ENCODE measurements at places on chromosomes 3 and 15.

DNA sequence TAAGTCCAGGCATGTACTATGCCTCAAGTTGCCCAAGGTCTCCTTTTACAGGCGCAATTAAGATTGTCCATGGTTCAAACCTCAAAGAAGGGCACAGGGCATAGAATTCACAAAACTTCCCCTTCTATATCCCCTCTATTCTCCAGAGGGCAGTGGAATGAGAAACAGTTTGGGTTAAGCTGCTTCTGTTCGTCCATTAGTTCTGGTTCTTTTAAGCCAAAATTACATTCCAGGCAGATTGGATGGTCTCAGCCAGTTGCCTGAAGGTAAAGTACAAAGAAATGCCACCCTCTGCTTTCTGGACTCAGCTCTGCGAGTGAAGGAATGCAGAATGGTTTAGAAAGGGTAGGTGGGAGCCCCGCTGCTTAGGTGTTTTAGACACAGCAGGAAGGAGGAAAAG, 200.7 kb downstream of the GREM1 start:
- no peak for DNase-seq

GRCh38 chr3:177589911-177590381, 392.7 kb upstream of the TBL1XR1 start:
- no peak for DNase-seq

DNA sequence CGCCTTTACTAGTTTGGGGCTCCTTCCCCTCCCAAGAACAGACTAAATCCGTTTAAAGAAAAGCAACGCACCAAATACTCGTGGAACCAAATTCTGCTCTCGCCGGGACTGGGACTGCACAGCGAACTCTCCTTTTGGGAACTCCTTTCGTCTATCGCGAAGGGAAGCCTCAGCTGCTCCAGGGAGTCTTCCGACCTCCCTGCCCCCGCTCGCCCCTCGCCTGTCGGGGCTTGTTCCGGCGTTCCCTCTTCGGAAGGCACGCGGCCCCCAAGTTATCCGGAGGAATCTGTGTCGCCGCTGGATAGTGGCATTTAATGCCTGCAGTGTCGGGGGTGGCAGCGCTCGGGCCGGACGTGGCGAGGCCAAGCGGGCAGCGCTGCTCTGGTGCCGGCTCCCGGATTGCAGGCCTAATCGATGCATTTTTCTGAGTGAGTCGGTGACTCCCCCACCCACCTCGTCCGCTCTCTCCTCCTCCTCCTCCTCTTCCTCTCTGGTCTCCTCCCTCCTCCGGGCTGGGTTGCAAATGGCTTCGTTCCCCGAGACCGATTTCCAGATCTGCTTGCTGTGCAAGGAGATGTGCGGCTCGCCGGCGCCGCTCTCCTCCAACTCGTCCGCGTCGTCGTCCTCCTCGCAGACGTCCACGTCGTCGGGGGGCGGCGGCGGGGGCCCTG, at the start of gene TRIM71:
Gene TRIM71 (plus strand): TSS at position 440 of the 671 bp plus-strand sequence. CDS start 84 bp downstream, at position 524.
- DNase-seq: no peak

DNA sequence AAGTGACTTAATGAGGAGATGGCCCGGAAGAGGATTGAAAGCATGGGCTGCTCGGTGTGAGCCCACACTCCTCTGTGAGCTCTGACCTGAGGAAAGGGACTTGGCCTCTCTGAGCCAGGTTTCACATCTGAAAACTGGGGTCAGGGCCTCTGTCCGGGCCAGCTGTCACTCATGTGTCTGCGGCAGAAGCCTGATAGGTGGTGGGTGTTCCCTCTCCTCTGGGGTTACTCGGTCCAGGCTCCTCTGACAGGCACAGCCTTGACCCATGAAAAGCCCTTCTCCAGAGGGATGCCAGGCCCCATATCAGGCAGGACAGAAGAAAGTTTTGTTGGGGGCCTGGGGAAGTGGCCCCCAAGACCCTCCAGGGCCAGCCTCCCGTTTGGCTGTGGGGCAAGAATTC, 131.4 kb downstream of the CHSY1 start:
- DNase-seq: no peak

GRCh38 chr15:39040861-39041260, 476.2 kb upstream of the RASGRP1 start:
- no peak for DNase-seq

DNA sequence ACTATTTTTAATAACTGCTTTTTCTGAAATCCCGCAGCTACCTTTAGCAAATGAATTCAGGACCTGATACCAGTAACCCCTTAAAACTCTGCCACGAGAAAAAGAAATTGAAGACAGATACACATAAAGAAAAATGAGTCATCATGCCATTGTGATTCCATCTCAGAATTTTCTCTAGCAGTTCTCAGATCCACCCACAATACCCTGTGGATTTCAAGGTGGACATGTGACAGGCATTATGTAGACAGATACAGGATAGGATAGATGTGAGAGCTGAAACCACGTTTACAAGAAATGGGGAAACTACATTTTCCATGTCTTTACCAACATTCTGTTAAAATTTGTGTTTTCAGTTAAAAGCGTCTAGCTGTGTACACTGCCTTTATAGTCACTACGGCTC, 291.9 kb upstream of the NR2F2 start:
- no peak for DNase-seq
